AG20443 (cell line): ENCODE measurements at places on chromosomes 6 and 20.

GRCh38 chr6:151387175-151387970 is 4.0 kb downstream of the ZBTB2 start:
- DNase-seq = peak; percentile 23

DNA sequence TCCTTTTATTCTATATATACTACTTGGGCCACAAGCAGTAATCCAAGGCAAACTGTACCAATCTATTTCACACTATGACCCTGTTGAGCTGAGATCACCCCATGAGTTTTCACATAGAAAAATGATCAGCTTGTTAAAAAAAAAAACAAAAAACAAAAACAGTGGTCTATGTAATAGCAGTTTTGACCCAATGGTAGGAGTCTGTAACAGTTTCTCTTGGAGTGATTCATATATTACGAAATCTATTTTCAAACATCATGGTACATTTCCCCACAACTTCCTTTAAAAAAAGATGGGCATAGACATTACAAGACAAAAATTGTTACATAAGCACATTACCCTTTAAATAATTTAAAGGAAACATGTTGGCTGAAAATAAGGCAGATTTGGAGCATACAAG is 78.1 kb downstream of the PRSS35 start:
- no peak for DNase-seq

DNA sequence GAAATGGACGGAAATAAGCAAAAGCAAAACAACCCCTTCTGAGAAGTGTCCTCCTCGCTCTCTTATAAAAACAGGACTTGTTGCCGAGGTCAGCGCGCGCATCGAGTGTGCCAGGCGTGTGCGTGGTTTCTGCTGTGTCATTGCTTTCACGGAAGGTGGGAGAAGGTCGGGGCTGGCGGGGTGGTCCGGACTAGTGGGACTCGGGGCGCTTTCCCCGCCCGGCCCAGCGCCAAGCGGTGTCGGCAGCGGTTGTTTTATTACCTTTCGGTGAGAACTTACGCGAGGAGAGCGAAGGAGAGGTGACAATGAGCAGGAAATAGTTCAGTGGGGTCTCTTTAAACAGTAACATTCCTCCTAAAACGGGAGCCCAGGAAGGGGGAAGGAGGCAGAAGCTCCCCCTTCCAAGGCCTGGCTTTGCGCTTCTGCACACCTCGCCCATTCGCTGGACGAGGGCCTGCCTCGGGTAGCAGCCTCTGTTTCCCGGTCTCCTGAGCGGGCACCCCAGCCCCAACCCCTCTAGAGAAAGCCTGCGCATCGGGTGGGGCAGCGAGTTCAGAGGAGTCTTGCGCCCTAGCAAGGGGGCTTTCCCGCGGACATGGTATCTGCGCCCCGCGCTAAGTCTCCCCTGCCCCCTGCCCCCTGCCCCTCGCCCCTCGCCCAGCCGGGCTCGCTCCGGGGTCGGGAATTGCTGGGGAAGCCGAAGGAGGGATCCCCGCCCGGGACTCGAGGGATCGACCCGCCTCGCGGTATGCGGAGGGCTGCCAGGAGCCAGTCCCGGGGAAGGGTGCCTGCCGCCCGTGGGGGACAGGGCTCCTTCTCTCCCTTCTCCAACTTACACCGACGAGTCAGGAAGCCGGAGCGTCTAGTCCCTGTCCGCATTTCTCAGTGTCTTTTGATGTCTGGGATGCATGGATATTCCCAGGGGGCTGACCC is 1.2 kb upstream of the TBXT start:
- DNase-seq = no peak

DNA sequence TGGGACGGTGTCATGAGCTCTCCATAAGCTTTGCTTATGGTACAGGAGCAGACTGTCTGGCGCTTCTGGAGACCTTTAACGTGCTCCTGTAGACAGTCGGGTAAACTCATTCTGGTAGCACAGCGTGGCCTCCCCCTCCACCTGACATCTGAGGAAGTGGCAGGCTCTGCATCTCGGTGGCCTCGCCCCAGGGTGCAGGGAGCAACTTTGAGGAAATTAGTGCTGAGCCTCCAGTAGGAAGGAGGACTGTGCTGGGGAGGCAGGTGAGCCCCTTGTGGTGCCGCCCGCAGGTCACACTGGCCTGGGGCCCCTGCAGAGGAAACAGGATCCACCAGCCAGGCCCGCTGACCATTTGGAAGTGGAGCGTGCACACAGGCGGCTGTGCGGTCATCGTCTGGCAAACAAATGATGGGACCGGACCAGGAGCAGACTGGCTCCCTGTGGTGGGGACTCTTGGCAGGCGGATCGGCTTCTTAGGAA is 57.9 kb downstream of the SYNJ2 start:
- peak; percentile 65 for DNase-seq

DNA sequence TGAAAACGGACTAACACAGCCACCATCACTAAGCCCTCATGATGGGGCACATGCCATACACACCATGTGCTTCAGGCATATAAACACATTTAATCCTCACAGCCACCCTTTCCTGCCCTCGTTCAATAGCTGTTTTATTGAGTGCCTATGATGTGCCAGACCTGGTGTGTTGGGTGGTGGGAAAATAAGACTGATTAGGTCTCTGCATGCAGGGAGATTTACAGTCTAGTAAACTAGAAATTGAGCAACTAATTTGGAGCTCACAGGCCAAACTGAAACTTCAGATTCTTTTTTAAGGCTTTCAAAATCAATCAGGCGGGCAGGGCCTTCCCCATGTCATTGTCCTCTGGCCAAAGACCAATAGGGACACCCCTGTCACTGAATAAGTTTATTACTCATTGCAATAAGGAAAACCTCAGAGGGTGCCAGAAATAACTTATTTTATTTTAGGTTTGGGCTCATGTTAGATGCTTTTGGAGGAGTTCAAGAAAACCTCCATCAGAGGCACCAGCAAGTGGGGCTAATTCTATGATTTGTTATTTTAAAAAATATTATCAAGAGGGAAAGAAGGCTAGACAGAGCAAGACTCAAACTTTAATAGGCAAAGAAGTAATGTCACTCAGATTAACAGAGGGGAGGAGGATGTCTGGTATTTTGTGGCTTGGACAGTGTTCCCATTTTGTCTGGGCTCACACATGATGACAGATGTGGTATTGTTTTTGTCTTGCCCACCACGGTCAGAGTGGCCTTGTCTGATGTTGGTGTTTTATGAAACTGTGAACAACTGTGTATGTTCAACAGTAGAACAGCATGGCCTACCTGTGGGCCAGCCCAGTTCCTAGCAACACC is 12.0 kb downstream of the ZFP64 start:
- no peak for DNase-seq

DNA sequence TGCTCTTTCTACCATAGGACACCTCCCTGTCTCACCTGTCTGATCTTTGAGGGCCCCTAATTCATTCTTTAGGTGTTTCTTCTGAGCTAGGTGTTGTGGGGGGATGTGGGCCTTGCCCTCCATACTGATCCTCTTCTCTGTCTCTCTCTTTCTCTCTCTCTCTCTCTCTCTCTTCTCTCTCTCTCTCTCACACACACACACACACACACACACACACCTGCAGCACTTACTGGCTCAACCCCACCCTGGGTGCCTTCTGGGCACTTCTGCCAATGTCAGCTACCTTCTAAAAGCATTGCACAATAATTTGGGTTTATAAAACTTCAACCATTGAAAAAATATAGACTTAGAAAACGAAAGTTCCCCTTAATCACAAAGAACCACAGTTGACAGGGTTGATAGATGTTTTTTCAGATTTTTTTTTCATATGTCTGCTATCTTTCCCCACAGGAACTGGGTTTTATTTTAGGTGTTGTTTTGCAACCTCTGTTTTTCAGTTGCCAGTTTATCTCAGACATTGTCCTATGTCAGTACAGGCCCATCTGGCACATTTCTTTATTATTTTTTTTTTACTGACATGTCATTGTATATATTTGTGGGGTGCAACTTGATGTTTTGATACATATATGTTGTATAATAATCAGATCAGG is 28.1 kb downstream of the PKIG start:
- no peak for DNase-seq

GRCh38 chr20:10998476-10998875 is 324.7 kb upstream of the JAG1 start:
- DNase-seq = no peak

GRCh38 chr20:36629719-36630681 is 16.0 kb downstream of the SLA2 start:
- DNase-seq = no peak

DNA sequence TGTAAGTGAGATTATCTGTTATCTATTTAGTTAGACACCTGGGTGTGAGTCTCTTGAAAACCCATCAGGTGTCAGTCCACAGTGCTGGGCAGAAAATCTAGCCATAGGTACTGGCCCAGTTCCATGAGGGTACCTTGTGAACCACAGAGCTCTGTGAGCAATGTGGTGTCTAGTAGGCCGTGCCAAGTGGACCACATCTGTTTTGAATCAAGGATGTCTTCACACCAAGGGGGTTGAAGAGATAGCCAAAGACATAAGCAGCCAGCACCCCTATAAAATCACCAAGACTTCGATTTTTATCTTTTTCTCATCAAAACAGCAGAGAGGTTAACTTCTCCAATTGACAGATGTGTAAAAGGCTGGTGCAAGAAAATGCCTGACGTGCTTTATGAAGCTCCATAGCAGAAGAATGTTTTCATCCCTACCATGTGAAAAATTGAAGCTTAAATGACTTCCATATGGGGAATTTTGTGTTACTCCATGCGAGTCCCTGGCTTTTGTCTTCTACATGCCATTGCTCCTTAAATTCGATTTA is 368.7 kb downstream of the HAO1 start:
- peak; percentile 17 for DNase-seq

DNA sequence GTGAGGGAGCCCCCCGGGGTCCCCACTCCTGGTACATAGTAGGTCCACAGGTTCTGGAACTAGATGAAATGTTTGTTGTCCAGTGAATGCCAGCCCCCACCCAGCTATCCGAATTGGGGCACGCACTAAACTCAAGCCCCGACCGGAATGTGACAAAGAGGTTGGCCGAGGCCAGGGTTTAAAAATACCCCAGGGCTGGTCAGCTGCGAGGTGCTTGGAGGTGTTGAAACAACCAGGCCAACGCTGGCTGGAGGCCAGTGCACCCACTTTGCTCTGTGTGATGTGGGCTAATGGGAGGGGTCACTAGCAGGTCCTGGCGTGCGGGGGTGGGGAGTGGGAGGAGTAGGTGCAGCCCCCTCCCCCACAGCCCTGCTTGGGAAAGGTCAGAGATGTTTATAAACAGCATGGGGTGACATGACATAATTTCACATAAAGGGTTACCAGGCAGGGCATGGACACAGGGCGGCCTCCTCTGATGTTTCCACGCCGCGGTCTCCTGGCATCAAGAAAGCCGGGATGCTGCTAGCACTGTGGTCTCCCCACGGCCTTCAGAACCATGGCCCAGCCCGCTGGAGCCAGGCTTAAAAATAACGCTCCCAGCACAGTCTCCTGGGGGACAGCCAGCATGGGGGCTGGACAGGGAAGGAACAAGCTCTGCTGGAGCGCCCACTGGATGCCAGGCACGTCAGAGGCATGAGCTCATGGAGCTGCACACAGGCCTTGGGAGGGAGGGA is 111.2 kb upstream of the PTPN1 start:
- DNase-seq = peak; percentile 41

GRCh38 chr6:105389543-105389942 is 13.3 kb downstream of the PREP start:
- DNase-seq = no peak

GRCh38 chr6:144757730-144758129 is 472.6 kb downstream of the UTRN start:
- DNase-seq = no peak

GRCh38 chr6:167588920-167589614 is 237.6 kb upstream of the AFDN start:
- no peak for DNase-seq

DNA sequence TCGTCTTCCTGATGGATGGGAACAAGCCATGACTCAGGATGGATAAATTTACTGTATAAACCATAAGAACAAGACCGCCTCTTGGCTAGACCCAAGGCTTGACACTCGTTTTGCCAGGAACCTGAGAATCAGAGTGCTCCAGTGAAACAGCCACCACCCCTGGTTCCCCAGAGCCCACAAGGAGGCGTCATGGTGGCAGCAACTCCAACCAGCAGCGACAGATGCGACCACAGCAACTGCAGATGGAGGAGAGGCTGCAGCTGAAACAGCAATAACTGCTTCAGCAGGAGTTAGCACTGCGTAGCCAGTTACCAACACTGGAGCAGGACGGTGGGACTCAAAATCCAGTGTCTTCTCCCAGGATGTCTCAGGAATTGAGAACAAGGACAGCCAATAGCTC is 100.9 kb upstream of the SAMD5 start:
- no peak for DNase-seq

GRCh38 chr6:14108571-14109410 is 8.8 kb upstream of the CD83 start:
- DNase-seq = no peak

GRCh38 chr6:41523915-41524633 is 22.1 kb upstream of the FOXP4 start:
- DNase-seq = no peak

DNA sequence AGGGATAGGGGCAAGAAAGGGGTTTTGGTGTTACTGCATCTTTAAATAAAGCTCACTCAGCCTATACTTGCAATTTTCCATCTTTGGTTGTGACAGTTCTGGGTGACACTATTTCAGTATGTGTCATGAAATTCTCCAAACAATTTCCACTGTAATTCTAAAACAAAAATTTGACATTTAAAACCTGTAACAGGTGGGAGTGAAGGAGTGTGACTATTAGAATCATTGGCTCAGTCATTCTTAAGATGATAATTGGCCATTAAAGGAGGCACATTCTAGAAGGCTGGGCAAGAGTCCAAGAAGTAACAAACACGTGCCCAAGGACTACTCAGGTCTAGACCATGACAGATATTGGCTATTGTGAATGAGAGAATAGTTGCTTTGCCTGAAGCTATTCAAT is 153.3 kb upstream of the ARG1 start:
- no peak for DNase-seq

DNA sequence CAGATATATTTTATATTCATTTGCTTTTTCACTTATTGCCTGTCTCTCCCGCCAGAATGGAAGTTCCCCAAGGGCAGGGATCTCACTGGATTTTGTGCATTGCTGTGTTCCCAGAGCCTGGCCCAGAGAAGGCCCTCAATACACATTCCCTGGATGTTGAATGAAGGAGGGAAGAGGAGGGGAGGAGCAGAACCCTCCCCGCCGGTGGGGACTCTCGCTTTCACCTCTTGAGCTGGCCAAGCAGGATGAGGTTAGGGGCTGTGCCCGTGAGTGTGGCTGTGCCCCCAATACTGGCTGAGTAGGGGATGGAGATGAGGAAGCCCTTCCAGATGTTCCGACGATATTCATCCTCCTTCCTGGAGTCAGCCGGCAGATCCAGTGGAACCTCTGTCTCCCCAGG is 45.5 kb upstream of the OCSTAMP start:
- DNase-seq = no peak

DNA sequence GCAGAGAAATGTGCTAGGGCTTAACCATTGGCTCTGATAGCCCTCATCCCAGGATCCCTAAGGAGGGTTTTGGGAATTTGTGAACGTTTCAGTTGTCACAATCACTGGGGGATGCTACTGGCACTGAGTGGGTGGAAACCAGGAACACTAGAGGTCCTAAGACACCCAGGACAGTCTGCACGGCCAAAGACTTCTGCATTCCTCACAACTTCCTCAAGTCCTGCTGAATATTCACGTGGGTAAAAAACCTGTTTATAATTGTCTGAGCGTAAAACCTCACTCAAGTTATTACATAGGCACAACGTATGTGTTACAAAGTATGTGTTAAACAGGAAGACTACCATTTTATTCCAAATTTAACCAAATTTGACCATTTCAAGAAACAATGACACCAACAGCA is 52.4 kb downstream of the GMDS start:
- DNase-seq = no peak
